Left colon (tissue), 2 donors: ENCODE measurements at places on chromosomes 4 and X.

DNA sequence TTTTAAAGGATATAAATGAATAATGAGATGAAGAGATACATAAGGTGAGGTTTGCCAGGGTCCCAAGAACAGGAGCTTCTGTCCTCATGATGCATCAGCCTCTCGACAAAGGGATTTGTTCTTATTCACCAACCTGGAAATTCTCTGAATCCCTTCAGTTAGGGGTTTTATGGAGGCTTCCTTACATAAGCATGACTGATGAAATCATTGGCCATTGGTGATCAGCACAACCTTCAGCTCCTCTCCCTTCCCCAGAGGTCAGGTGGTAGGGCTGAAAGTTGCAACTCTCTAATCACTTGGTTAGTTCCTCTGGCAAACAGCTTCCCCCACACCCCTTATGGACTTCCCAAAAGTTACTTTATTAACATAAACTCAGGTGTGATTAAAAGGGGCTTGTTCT, 222.0 kb downstream of the SPRY1 start:
- DNase-seq, result no peak

DNA sequence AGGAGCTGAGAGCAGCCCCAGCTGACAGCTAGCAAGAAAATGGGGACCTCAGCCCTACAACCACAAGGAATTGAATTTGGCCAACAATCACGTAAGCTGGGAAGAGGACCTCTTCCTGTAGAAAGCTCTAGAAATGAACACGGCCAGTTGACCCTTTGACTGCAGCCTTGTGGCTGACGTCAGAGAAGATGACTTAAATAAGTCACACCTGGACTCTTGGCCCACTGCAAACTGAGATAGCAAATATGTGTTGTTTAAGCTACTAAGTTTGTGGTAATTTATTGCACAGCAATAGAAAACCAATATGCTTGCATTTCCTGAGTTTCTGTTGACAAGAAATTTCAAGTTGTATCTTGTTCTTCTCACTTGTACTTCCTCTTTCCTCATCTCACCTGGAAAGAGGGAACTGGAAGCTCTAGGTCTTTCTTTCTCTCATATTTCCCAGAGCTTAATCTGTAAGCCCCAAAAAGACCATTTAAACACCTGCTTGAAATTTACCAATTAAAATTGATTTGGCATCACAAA, 18.8 kb downstream of the PRKG2 start:
- no peak for DNase-seq

- no peak for DNase-seq
Observed at GRCh38 chr4:2154215-2154740, 87.6 kb downstream of the HAUS3 start.

GRCh38 chr4:37058826-37059225, 185.7 kb upstream of the NWD2 start:
- DNase-seq, result no peak

- no peak for DNase-seq
Observed at GRCh38 chrX:40484408-40485091, 96.2 kb upstream of the ATP6AP2 start.

- DNase-seq, result peak; percentile 70
Observed at GRCh38 chrX:153667956-153668396, 5.6 kb downstream of the PNCK start.

GRCh38 chrX:9682456-9682855, 83.2 kb downstream of the GPR143 start:
- DNase-seq, result peak; percentile 40

DNA sequence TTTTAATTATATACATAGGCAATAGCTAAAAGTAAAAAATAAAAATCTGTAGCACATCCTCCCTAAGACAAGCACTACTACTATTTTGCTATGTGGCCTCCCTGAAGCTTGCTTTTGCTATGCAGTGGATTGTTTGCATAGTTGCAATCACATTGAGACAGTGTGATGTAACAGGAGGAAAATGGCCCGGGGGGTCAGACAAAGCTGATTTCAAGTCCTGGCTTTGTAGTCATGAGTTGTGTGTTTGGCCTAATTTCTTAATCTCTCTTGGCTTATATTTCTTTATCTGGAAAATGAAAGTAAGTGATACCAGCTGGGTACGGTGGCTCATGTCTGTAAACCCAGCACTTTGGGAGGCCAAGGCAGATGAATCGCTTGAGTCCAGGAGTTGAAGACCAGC, 166.6 kb downstream of the LHFPL1 start:
- DNase-seq, result no peak

- no peak for DNase-seq
Observed at GRCh38 chr4:113840861-113841260, 79.3 kb upstream of the CAMK2D start.

- no peak for DNase-seq
Observed at GRCh38 chr4:83581411-83582288, 45.7 kb downstream of the GPAT3 start.

DNA sequence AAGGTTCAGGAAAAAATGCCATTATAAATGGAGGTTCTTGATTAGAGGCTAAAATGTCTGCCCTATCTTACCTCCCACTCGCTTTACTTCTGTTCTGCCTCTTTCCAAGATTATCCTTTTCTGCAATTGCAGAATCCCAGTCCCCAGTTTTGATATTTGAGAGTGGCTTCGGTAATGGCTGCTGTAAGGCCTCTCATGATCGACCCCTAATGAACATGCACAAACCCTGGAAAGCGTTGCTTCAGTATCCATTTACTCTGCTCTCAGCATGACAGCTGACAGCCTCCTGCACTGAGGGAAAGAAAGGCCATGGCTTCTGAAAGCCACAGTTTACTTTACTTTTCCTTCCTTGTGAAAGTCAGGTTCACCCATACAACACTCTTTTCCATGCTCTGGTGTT, 325.4 kb upstream of the GALNT7 start:
- no peak for DNase-seq

DNA sequence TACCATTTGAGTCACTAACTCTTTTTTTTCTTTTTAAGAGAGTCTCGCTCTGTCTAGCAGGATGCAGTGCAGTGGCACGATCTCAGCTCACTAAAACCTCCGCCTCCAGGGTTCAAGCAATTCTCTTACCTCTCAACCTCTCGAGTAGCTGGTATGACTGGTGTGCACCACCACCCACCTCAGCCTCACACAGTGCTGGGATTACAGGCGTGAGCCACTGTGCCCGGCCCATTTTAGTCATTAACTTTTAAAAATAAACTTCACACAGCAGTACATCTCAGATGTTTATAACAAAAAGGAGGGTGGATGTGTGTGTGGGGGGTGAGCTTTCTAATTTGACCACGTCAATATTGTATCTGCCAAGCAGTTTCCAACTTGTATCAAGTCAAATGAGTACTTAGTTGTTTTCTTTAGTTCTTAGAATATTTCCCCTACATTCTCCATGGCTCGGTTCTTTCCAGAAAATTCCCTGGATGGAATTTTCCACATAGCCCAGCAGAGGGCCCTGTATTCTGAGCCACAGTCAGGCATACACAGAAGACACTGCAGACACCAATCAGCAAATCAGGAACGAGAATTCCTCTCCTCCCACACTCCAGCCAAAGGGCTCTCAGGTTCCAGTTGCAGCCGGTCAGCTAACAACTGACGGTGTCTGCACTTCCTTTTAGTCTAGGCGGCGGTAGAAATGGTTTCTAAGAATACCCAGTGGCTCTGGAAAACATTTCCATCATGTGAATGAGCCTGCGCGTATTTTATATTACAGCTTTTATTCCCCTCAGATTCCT, 20.1 kb upstream of the ARAF start:
- DNase-seq, result peak; percentile 85

DNA sequence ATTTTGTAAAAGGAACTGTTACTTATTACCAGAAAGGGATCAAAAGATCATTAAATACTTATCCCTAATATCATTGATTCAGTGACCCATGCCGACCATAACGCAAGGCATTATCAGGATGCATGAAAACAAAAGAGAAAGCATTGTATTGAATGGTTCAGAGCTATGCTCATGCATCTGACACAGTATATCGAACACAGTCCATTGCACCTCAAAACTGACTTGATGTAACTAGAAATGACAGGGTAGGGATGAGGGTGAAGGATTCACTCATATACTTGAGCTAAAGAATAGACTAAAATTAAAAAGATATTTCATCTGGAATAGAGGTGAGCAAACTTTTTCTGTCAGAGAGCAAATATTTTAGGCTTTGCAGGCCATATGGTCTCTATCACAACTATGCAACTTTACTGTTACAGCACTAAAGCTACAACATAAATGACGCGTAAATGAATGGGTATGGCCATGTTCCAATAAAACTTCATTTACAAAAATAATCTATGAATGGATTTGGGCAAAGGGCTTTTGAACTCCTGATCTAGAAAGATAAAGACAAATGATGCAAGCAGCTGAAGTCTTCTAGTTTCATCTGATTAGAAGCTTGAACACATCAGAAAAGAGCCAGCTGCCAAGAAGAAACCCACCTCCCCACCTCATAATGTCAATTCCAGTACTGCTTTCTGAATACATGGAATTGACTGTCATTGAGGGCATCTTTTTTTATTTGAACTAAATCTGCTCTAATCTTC, 12.9 kb upstream of the SPP1 start:
- DNase-seq, result no peak

GRCh38 chr4:3783693-3784306, 17.6 kb downstream of the ADRA2C start:
- no peak for DNase-seq

DNA sequence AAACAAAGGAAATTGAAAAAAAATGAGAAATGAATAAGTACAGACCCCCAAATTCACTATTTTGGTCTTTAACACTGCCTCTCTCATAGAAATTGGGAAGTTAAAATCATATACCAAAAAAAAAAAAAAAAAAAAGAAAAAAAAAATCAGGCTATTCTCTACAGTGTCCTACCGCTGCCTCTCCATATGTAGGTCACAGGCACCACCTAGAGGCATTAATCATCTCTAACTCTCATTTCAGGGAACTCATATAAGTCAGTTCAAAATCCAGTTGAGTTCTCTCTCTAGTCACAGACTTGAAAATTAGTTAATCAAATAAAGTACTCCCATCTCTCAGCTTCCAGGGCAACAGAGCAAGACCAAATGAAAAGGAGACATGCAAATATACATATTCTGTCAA, 47.9 kb downstream of the COX18 start:
- DNase-seq, result no peak
